ENCODE measurements at places on chromosomes 2 and 18. TPM values are rescaled to one million over a fixed set of nuclear protein-coding genes. Genes with fewer than 3 reads are reported as not detected.

- no peak for DNase-seq
- H3K27me3 ChIP-seq, result peaks cover 13% of the 10 kb centered on the region
- no peak overlapping the region for H3K27ac ChIP-seq
- no peaks in the 10 kb centered on the region for H3K36me3 ChIP-seq
These were observed 25.3 kb downstream of the GNAL start for GRCh38 chr18:11714244-11714918.

DNA sequence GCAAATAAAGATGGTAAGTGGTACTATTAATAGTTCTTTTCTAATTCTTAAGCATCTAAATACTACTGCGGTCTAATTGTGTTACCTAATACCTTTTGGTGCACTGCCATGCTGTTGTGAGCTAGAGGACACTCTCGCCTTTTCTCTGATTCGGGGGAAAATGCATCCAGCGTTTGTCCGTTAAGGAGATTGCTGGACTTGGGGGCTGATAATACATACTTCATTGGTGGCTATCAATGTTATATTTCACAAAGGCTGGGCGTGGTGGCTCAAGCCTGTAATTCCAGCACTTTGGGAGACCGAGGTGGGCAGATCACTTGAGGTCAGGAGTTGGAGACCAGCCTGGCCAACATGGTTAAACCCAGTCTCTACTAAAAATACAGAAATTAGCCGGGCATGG is 141.7 kb upstream of the TWIST2 start:
- H3K27ac ChIP-seq, result no peak overlapping the region
- no peaks in the 10 kb centered on the region for H3K36me3 ChIP-seq
- H3K27me3 ChIP-seq, result peaks cover 51% of the 10 kb centered on the region
- DNase-seq, result no peak
- no peaks in the 10 kb centered on the region for H3K4me1 ChIP-seq

DNA sequence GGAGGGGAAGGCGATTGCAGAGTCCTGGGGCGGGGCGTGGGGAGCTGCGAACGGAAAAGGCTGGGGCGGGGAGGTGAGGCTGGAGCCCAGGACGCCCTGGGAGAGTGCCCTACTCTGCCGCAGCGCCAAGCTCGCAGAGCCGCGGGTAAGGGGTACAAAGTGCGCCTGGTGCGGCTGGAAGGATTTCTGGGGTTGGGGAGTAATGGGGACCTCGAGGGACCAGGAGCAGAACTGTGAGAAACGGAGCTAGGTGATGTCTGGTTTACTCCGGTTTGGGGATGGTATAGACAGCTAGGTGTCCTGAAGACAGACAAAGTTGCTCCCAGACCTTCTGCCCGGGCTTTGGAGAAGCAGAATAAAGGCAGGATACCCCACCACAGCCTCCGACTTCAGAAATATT is 718 bp upstream of the NXPH2 start:
- H3K27me3 ChIP-seq, result peaks cover 23% of the 10 kb centered on the region
- H3K4me1 ChIP-seq, result peaks cover 6% of the 10 kb centered on the region
- no peak overlapping the region for H3K27ac ChIP-seq
- H3K36me3 ChIP-seq, result no peaks in the 10 kb centered on the region
- no peak overlapping the region for H3K4me3 ChIP-seq

DNA sequence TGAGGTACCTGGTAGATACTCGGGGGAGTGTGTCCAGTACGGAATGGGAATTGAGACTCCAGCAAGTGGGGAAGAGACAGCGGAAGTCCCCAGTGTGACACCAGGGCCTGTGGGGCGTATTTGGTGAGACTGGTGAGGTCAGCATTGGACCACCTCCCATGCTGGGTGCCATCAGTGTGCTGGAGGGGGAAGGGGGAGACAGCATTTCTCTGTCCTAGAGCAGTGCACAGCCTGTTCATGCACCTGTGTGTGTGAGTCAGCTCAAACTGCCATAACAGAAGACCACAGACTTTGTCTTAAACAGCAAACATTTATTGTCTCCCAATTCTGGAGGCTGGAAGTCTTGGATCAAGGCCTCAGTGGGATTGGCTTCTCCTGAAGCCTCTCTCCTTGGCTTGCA is 301.8 kb downstream of the GBX2 start:
- no peak for DNase-seq
- H3K4me3 ChIP-seq, result no peak overlapping the region
- H3K27ac ChIP-seq, result no peak overlapping the region
- H3K4me1 ChIP-seq, result peaks cover 6% of the 10 kb centered on the region
- peaks cover 2% of the 10 kb centered on the region for H3K27me3 ChIP-seq
- H3K36me3 ChIP-seq, result peaks cover 30% of the 10 kb centered on the region

DNA sequence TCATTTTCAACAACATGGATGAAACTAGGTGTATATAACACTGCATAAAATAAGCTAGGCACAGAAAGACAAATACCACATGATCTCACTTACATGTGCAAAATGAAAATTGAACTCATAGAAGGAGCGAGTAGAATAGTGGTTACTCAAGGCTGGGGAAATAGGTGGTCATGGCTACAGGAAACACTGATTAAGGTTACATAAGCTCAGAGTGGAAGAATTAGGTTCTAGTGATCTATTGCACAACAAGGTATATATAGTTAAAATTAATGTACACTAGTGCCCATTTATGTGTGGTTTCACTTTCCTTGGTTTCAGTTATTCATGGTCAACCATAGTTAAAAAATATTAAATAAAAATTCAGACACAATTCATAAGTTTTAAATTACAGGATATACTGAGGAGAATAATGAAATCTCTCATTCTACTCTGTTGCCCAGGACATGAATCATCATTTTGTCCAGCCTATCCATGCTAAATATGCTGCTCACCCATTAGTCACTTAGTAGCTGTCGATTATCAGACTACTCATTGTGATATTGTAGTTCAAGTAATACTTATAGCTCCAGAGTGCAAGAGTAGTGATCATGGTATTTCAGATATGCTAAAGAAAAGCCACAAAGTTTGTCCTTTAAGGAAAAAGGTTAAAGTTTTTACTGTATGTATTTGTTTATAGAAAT is 1530.9 kb upstream of the LRRTM1 start:
- H3K4me1 ChIP-seq, result no peaks in the 10 kb centered on the region
- no peak overlapping the region for H3K4me3 ChIP-seq
- H3K27me3 ChIP-seq, result no peaks in the 10 kb centered on the region
- H3K27ac ChIP-seq, result no peak overlapping the region

- H3K4me3 ChIP-seq, result no peak overlapping the region
- peaks cover 21% of the 10 kb centered on the region for H3K4me1 ChIP-seq
- no peak overlapping the region for H3K27ac ChIP-seq
- H3K36me3 ChIP-seq, result no peaks in the 10 kb centered on the region
- peak; percentile 15 for DNase-seq
These were observed 6.1 kb downstream of the GPR17 start for GRCh38 chr2:127651971-127652550.

DNA sequence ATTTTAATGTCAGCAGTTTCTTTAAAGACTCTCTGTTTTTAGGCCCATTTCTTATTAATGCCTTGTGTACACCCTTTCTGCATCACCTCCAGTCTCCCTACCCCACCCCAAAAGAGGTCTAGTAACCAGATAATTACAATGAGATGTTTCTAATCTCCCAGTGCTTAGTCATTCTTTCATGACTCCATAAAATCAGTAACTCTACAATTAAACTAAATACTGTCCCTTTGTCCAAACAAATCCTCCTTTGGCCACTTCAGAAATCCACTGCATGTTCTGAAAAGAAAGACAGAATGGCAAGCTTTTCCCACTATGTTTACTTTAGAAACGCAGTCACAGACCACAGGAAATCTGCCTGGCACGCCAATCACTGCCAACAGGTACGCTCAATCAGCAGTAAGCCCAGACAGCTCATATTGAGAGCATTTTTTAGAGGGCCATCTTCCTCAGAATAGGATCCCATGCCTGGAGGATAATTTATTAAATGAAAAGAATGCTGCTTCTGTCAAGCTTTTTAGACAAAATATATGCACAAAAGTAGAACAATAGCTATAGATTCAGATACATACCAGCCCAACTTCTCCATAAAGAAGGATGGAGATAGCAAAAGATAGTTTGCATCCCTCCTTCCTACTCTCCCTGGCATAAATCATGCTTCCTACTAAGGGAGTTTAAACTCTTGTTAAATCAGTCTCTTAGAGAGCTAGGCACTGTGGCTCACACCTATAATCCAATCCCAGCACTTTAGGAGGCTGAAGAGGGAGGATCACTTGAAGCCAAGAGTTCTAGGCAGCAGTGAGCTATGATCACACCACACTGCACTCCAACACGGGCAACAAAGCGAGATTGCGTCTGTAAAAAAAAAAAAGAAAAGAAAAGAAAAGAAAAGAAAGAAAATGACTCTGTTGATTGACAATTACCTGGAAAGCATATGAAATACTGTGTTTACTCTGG is 14.6 kb downstream of the CLASP1 start:
- peak overlapping the region; percentile 71 for H3K4me3 ChIP-seq
- H3K27ac ChIP-seq, result peak overlapping the region; percentile 95
- H3K27me3 ChIP-seq, result no peaks in the 10 kb centered on the region
- H3K4me1 ChIP-seq, result peaks cover 46% of the 10 kb centered on the region
- DNase-seq, result peak; percentile 70

DNA sequence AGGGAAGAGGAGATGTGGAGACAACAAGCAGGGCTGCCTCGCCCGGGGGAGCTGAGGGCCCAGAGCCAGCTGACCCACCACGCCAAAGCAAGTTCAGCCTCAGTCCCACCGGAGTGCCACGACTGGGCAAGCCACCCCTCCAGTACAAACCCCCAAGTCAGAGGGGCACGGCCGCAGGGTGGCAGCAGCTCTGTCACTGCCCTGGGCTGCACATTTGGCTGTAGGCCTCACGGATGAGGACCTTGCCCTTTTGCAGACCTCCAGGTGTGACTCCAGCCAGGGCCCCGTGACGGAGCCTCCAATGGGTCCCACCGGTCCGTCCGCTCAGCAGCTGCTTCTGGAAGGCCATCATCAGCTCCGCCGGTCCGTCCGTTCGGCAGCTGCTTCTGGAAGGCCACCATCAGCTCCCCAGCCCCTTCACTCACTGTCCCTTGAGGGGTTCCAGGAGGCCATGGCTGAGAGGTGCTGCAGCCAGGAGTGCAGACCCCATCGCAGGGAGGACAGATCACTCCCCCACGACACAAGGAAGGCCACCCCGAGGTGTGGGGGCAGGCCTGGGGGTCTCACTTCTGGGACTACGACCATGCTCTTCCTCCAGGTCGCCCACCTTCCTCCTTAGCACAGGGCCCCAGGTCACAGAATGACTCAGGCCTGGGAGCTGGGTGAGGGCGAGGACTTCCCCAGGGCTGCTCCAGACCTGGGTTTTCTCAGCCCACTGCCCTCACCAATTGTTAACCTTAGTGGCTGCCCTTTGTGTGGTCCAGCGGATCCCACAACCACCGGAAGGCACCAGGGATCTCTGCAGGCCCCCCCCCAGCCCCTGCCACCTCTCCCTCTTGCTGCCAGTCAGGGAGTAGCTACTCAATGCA is 24.6 kb upstream of the STK25 start:
- no peak for DNase-seq
- H3K27me3 ChIP-seq, result peaks cover 26% of the 10 kb centered on the region
- no peaks in the 10 kb centered on the region for H3K4me1 ChIP-seq
- no peaks in the 10 kb centered on the region for H3K36me3 ChIP-seq
- H3K27ac ChIP-seq, result no peak overlapping the region

GRCh38 chr2:40166006-40166405 is 285.9 kb downstream of the SLC8A1 start:
- no peak for DNase-seq
- peaks cover 70% of the 10 kb centered on the region for H3K36me3 ChIP-seq
- peaks cover 7% of the 10 kb centered on the region for H3K27me3 ChIP-seq
- H3K4me1 ChIP-seq, result peaks cover 38% of the 10 kb centered on the region

- DNase-seq, result no peak
- H3K27me3 ChIP-seq, result no peaks in the 10 kb centered on the region
- no peaks in the 10 kb centered on the region for H3K4me1 ChIP-seq
- H3K27ac ChIP-seq, result no peak overlapping the region
- no peaks in the 10 kb centered on the region for H3K36me3 ChIP-seq
These were observed 155.5 kb downstream of the MYT1L start for GRCh38 chr2:2175381-2176090.

The SCN2A gene
- 0.68 TPM for total RNA-seq

The ZAP70 gene
- total RNA-seq, result not detected
